ENCODE measurements at places on chromosomes 7 and 10. TPM values are rescaled to one million over a fixed set of nuclear protein-coding genes. Genes with fewer than 3 reads are reported as not detected.

DNA sequence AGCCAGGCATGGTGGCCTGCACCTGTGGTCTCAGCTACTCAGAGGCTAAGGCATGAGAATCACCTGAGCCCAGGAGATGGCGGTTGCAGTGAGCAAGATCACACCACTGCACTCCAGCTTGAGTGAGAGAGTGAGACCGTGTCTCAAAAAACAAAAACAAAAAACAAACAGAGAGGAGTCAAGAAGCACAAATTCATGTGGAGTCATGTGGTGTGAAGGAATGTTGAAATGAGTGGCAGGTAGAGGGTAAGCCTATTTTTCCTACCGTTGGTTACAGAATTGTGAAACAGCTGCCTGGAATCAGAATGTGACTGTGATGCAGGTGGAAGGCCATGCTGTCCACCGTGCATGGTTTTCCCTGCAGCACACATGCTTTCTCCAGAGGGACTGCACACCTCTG, 23.7 kb upstream of the NUB1 start:
- DNase-seq: no peak

DNA sequence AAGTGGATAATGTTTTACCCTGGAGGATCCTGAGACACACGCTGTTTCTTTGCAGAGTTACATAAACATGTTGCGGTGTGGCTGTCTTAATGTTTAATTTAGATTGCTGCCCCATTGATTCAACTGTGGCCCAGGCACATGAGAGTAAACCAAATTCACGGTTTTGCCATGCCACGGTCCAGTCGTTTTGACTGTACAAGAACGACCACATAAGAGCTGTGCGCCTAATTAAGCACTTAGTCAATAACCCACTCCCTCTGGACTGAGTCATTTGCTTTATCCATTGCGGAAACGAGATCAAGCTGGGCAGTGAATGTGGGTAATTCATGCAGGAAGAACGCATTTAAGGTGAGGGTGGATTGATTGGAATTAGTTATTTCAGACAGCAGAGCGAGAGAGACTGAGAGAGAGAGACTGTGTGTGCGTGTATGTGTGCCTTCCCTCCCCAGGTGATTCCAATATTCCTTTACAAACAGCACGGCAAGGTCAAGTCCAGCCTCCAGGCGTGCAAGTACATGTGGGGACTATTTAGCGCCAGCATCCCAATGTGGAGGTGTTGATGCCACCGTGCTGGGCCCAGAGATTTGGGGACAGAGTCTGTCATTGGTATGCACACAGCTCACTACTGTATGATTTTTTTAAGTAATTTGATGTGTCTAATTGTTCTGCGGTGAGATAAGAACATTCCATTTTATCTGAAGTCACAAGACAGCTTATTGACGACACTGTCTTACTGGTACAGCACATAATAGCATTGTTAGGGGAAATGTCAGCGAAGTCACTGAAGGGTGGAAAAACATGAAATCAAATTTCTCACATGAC, 8.4 kb upstream of the TEX36 start:
- no peak for DNase-seq

GRCh38 chr7:101861218-101861775, 43.9 kb downstream of the CUX1 start:
- no peak for DNase-seq

DNA sequence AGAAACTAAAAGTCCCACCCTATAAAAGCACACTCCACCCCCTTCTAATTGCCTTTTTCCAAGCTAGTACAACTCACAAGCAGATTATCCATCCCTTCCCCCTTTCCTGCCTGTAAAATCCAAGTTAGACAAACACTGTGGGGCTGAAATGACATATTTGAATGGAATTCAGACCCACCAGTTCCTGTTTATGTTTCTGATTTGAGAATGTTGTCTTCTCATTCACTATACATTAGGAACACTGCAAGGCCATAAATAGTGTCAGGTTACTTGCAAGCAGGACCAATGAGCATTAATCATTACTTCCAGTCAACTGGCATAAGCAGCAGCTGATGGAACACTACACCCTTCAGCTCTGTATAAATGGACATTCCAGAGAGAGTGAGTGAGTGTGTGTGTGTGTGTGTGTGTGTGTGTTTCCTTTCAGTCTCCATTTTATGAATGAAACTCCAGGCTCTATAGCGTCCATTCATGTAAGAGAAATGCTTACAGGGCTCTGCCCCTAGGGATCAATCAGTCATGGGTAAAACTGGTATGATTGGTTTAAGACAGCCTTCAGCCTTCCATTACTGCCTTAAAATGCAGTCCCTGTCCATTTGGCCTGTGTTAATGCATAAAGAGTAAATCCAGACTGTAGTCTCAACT, 69.3 kb downstream of the ETV1 start:
- DNase-seq: no peak

- DNase-seq: no peak
Measured at GRCh38 chr7:129719980-129720732, 108.6 kb downstream of the NRF1 start.

GRCh38 chr10:61733358-61733940, 70.7 kb downstream of the CABCOCO1 start:
- DNase-seq: no peak

- no peak for DNase-seq
Measured at GRCh38 chr7:5462216-5462615, 38.6 kb upstream of the TNRC18 start.

- DNase-seq: no peak
Measured at GRCh38 chr7:79282882-79283602, 170.4 kb downstream of the MAGI2 start.

DNA sequence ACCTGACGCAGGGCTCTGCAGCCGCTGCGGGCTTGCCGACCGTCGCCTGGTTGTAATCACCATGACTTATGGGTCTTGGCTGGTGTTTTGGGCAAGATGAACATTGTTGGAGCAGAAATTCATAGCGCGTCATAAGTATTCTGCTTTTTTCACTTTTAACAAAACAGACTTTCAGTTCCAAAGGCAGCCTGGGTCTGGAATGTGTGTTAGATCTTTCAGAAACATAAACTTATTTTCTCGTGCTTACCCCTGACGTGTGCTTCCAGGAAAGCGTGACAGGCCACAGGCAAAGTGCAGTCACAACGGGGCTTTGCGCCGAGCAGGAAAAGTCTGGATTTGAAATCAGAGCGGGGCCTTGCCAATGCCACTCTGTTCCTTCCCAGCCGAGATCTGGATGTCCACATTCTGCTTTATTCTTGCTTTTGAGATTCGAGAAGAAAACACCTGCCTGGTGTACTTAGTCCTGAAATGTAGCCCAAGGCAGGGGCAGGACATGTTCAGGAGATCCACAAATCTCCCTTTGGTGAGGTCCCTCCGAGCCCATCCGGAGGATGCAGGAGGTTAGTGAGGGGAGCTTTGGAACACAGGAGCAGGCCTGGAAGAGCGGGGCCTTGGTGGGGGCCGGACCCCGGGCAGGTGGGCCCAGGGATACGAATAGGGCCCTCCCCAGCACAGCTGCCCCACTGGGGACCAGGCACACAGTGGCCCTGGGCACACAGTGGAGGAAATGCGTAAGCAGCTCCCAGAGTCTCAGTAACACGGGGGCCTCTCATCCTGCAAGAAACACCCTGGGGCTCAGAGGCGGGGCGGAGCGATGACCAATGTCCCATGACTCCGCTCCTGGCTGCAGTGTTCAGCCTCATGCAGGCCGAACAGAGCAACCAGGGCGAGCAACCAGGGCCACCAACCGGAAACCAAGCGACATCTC, 49.5 kb upstream of the EBF3 start:
- no peak for DNase-seq

DNA sequence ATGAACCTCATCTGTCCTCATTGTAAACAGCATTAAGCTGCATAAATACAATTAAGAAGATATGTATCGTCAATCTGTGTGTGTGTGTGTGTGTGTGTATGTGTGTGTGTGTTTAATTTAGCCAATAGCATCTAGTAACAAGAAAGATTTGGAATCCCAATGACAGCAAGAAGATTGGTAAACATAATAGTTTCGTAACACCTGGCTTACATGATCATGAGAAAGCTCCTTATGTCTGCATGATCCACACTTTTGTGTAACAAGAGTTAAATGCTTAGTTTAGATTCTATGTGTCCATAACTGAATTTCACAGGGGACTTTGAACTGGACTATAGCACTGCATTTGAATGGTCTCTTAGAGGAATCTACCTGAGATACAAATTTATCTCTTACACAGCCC, 191.0 kb upstream of the BET1 start:
- no peak for DNase-seq

- no peak for DNase-seq
Measured at GRCh38 chr10:5512881-5513612, 11.7 kb upstream of the CALML3 start.

GRCh38 chr7:39217783-39218182, 240.1 kb downstream of the POU6F2 start:
- no peak for DNase-seq

DNA sequence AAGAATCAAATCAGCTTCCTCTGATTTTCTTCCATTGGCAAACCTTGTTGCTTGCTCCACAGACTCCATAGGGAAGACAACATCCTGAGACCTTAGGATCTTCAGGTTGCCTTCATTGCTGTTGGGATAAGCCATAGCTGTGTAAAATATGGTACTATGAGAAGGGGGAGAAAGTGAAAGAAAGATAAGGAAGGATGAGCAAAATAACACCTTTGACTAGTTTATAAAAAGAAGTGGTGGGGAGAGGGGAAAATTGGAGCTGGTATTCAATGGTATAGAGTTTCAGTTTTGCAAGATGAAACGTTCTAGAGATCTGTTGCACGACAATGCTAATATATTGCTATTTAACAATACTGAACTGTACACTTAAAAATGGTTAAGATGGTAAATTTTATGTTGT, 180.4 kb upstream of the PHYHIPL start:
- no peak for DNase-seq

- DNase-seq: no peak
Measured at GRCh38 chr10:118720685-118721538, 33.9 kb downstream of the CACUL1 start.

DNA sequence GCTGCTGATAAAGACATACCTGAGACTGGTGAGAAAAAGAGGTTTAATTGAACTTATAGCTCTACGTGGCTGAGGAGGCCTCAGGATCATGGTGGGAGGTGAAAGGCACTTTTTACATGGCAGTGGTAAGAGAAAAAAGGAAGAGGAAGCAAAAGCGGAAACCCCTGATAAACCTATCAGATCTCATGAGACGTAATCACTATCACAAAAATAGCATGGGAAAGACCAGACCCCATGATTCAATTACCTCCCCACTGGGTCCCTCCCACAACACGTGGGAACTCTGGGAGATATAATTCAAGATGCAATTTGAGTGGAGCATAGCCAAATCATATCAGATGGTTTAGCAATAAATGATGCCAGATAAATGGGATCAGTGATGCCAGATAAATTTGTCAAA, 892.0 kb upstream of the CELF2 start:
- DNase-seq: no peak

- peak; percentile 26 for DNase-seq
Measured at GRCh38 chr7:79452495-79453265, 787 bp downstream of the MAGI2 start.

- DNase-seq: no peak
Measured at GRCh38 chr7:22329816-22330524, 27.0 kb downstream of the RAPGEF5 start.

DNA sequence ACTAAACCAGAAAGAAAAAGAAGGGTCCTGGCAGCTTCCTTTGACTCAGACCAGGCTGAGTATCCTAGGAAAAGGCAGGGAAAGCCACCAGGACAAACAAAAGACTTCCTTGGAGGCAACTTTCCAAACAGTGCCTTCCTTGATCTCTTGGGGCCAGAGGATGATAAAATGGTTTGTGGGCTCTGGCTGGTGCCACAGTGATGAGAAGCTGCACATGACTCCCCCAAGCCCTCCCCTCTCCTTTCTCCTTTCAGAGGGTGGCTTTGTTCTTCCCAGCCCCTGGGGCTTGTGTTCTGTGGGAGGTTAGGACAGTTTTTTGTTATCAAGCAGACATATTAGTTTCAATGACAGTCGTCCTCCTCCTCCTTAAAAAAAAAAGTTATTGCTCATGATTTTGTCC, 183.2 kb downstream of the SEM1 start:
- no peak for DNase-seq

DNA sequence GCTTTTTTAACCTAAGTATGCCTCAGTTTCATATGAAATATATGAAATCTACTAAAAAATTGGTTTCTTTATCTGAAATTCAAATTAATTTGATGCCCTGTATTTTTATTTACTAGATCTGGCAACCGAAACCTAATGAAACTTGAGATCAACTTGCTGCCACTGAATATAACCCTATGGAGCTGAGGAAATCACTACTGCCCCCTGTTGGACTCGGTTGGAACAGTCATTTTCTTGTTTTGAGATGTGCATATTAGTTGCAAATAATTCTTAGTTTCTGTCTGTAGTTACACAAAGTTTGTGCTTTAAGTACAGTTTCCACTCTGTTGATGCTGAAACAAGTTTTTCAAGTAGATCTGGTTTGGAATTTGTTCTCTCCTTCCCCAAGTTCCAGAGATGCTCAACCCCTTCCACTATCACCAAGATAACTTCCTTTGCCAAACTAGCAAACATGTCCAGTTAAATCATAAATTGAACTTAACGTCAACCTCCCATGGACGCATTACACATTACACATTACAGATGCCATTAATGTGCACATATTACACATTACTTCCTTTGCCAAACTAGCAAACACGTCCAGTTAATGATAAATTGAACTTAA, 22.2 kb upstream of the EXOC4 start:
- no peak for DNase-seq

- no peak for DNase-seq
Measured at GRCh38 chr7:36683695-36684357, 40.5 kb downstream of the AOAH start.

DNA sequence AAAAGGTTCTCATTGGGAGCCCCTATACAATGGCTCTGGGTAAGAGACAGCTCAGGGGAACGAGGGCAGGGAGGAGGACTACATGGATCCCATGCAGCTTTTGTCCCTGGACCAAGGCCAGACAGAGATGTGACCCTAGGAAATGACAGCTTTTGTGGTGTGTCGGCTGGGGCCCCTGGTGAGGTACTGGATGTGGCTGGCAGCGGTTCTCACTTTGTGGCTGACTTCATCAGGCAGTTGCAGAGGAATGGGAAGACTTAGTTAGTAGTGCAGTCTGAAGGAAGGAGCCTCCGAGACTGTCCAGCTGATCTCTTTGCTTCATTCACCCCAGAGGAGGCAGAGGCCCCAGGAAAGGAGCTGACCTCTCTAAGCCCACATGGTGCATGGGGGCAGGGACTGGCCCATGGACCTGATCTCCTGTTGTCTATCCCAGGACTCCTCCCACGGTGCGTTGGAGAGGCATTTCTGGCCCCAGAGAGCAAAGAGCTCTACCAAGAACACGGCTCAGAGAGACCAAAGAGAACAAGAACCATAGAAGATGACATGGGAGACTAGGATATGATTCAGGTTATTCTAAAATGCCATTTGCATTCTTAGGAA, 202.9 kb downstream of the RPS24 start:
- DNase-seq: no peak

Gene NXPH1
- total RNA-seq: not detected

Gene SPAM1
- not detected for total RNA-seq

Gene RNF133
- not detected for total RNA-seq

Gene MTERF1
- total RNA-seq: 20.9 TPM

Gene GBX1
- not detected for total RNA-seq

Gene PKD1L1
- total RNA-seq: 0.17 TPM

Gene HOXA4
- total RNA-seq: 0.53 TPM

Gene OR2A42
- total RNA-seq: not detected

Gene CTTNBP2
- total RNA-seq: not detected

Gene FEZF1
- total RNA-seq: not detected
